ENCODE measurements at places on chromosomes 12 and 14. TPM values are rescaled to one million over a fixed set of nuclear protein-coding genes. Genes with fewer than 3 reads are reported as not detected.

The PLBD1 gene
- total RNA-seq: 16.3 TPM

- DNase-seq: peak; percentile 85
Observed at GRCh38 chr14:89237921-89238529, 179.0 kb downstream of the FOXN3 start.

- peak; percentile 62 for DNase-seq
Observed at GRCh38 chr12:5433081-5433844, 1.4 kb downstream of the NTF3 start.

DNA sequence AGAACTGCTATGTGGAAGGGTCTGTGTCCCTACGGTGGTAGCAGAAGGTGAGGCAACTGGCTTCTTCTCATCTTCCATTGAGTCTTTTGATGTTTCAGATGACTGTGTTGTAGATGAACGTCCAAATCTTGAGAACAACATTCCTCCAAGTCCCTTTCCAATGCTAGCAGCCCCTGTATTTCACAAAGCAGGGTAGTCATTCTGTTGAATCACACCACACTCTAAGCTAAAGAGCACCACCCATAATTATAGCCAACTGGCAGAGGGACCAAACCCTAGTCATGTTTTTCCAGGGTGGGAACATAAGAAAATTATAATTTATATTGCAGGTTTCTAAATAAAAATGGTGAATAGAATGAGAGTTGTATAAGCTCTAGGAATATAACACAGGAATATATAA is 98.7 kb downstream of the DDHD1 start:
- no peak for DNase-seq

DNA sequence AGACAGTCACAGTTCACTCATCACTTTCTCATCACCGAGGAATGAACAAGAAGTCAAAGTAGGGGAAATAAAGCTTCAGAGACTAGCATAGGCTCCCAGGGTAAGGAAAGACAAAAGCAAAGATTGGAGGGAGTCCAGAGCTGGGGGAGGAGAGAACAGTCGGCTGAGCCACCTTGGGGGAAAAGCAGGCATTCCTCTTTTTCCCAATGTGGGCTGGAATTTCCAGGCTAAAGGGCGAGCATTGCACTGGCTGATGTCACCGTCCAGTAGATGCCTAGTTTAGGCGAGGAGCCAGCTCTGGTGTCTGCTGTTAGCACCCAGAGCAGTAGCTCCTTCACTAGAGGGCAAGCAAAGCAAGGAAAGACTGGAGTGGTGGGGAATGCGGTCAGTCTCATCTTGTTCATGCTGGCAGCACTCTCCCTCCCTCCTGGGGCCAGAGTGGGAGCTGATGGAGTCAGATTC is 8.5 kb upstream of the KRT75 start:
- peak; percentile 62 for DNase-seq

The MMP17 gene
- total RNA-seq: 48.5 TPM

Measured in GM23338 (cell line).